ENCODE measurements at places on chromosomes 13 and 19. TPM values are rescaled to one million over a fixed set of nuclear protein-coding genes. Genes with fewer than 3 reads are reported as not detected.

GRCh38 chr19:8144273-8144995, 5.0 kb downstream of the FBN3 start:
- DNase-seq: no peak

DNA sequence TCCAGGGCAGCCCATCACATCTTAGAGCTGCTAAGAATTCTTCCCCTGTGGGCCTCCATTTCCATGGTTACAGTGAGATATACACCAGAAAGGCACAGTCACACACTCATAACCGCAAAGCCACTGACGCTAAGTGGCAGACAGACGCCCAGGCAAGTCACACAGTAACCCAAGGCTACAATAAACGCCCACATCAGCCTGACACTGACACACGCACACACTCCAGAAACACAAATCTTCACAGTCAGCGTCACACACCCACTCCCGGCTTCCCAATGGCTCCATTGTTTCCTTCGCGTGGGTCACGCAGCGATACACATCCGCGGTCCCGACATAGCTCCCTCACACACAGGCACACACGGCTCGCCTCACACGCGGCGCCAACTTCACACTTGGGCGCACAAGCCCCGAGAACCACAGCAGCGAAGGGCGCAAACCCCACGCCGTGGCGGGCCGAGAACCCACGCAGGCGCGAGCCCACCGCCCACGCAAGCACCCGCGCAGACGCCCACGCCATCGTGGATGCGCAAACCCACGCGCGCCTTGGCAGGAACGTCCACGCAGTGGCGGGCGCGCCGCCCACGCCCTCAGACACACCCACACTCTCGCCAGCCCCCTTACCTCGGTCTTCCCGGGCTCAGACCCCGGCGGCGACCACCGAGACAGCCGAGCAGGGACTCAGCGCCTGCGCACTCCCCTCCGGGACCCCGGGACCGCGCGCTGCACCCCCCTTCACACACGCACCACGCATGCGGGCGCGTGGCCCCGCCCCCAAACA, at the start of gene ZNF667:
ZNF667 (minus strand) TSS at position 695 of the 778 bp plus-strand sequence. CDS start 14,975 bp downstream, outside the sequence.
- peak; percentile 35 for DNase-seq

DNA sequence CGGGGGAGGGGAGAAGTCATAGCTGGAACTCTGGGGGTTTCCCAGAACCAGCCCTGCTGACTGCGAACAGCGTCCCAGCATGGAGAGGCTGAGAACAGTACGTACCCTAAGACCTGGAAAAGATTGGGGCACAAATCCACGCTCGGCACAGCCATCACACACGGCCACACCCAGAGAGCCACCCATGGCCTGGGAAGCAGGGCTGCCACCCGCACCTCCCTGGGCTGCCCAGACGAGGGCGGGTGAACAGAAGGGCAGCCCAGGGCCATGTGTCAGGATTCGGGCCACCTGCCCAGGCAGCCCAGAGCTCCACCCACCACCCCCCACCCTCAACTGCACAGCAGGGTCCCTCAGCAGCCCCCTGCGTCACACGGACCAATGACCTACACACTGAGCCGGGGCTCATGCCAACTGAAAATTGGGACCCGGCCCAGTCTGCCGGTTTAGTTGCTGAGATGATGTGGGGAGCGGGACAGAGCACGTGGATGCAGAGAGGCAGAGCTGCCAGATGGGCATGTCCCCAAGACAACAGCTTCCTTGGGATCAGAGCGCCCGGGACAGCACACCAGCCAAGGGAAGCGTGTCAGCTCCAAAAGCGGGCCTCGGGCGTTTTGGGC, 8.5 kb downstream of the UBXN6 start:
- DNase-seq: no peak

- DNase-seq: no peak
These were observed 23.0 kb downstream of the NEK5 start for GRCh38 chr13:52105841-52106240.

DNA sequence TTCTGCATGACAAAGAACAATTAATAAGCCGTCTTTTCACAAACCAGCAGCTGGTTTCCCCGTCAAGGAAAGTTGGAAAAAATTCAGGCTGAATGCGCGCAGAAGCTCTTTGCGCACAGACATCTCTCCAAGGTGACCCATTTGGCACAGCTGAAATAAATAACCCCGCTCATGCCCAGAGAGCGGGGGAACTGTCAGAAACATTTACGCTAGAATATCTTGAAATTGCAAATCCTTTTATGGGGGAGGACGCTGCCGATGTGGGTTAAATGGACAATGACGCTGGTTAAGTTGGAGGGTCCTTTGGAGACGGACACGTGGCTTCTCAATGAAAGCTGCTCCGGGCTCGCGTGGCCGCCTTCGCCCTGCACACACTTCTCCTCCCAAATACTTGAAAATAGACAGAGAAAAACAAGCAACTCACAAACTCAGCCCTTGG, 30.6 kb downstream of the GSX1 start:
- DNase-seq: no peak

DNA sequence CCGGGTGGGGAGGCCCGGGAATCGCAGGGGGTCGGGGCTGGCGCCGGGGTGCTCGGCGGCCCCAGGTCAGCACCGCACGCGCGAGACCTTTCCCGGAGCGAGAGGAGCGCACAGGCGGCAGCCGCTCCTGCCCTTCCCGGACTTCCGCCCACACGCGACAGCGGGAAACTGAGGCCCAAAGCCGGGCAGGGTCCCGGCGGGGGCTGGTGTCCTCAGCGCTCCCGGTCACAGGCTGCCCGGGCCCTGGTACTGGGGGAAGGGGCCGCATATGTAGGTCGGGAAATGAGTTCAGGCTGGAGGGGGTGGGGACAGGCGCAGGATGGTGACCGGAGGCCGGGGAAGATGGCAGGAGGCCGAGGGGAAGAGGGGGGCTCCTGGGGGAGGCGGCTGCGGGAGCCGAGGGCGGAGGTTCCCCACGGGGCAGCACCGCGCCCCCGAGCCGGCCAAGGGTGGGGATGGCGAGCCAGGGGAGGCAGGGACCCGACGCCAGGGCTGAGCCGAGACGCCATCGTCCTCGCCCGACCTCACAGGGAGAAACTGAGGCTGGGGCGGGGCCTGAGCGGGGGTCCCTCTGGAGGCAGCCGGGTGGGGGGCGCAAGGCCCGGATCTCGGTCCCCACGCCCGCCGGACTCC, 662 bp downstream of the CBARP start:
- no peak for DNase-seq

The CCL25 gene
- total RNA-seq: not detected

DNA sequence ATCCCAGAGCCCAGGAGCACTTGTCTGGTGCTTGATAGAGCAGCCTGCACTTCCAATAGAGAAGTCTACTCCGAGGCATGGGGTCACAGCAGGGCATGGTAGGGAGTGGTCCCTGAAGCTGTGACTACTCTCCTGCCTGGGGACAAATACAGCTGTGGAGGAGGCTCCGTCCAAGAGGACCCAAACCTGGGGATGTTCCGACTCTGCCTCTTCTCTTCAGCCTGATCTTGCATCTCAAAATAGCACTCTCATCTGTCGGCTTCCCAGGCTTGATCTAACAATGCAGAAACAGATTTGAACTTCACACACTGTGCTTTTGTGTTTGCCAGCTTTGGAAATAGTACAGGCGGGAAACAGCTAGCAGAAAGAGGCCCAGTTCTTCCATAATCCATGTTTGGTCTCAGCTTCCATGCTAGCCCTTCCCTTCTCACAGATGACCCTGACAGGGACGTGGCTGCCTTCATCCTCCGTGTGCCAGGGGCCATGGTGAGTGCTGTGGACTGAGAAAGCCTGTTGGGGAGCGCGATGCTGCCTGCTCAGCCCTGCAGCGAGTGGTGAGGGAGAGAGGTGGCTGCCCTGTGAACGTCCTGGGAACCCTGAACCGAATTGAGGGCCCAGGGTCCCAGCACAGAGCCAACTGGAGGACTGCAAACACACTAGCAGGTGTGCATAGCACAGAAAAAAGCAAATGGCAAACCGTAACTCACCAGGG, 150.3 kb upstream of the GPR12 start:
- no peak for DNase-seq

DNA sequence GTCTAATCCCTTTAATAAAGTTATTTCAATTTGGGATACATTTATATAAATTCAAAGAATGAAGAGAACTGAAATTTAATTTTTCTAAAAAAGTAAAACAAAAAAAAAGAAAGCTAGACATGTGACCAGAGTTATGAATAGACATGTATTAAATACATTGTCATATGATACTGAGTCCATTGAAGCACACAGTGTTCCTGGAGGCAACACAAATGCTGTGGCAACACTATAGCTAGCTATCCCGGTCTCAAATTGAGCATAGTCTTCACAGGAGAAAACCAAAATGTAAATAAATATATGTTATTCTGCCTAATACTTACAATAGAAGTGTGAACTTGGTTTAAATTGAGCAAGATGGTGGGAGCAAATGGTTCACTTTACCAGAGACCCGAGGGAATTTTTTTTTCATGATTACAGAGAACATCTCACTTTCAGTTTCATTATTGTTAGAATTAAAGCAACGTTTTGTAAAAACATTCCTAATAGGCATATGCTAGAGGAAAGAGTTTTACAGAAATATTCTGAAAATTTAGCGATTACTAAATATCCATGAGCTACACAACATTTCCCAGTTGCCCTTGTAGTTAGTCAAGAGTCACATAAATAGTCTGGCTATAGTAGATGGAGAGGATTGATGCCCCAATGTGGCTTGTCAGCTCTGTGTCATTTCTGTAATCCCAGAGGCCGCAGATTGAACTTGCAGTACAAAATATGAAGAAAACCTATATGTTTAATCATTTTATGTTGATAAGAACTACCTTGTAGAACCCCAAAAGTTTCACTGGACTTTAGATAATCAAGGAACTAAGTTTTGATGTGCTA, 775.7 kb upstream of the SPRY2 start:
- no peak for DNase-seq

DNA sequence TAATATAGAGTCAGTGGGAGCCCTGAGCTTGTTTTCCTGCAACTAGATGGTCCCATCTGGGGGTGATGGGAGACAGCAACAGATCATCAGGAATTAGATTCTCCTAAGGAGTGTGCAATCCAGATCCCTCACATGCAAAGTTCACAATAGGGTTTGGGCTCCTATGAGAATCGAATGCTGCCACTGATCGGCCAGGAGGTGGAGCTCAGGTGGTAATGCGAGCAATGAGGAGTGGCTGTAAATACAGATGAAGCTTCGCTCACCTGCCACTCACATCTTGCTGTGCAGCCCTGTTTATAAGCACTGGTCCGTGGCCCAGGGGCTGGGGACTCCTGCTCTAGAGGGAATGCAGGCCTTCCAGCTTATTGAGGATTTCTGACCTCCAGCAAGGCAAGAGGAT, 5.7 kb downstream of the ZNF558 start:
- no peak for DNase-seq

The CGB1 gene
- not detected for total RNA-seq

DNA sequence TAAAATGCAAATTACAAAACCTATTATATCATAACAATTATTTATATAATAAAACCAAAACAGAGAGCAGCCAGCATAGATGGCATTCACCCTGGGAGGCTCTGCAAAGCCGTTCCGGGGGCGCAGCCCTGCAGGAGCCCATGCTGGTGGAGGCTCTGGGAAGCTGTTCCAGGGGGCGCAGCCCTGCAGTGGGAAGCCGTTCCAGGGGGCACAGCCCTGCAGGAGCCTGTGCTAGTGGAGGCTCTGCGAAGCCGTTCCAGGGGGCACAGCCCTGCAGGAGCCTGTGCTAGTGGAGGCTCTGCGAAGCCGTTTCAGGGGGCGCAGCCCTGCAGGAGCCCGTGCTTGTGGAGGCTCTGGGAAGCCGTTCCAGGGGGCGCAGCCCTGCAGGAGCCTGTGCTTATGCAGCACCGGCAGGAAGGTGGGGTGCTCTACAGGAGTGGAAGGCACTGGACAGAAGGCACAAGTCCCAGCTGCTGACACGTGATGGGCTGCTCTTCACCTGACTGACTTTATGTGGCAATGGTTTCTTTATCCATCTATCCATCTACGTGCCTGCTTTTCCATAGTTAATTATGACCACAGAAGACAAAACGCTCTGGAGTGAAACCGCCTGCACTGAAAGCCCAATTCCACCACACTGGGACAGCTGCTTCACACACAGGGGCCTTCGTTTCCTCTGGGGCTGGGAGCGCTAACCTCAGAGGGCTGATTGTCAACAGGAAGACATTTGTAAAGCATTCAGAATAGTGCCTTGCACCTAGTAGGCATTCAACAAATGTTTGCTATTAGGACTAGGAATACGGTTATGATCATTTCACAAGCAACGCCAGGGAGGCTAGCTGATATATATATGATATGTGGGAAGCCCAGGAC, 23.7 kb downstream of the PCID2 start:
- no peak for DNase-seq

The PLEKHF1 gene
- 15.1 TPM for total RNA-seq

The FPR1 gene
- 9.9 TPM for total RNA-seq

DNA sequence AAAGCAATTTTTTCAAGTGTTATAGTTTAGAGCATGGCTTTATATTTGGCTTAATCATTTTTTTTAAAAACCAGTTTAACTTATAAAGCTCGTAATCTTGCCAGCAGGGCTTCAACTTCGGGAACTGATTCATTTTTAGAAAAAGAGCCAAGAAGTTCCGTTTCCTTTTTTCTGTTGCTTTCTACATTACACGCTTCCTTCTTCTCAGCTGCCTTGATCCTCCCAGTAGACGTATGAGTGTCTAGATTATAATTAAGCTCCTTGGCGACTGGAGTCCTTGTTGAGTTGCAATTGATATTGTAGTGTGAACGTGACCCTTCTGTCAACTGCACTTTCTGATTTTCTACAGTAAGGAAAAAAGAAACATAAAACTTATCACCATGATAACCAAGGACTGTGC, 497.2 kb downstream of the DIAPH3 start:
- DNase-seq: no peak

- no peak for DNase-seq
These were observed at the start of gene MEIOSIN for GRCh38 chr19:45733160-45733810. Gene MEIOSIN, plus strand, starts transcription at chr19:45733439. Its CDS starts 1,938 bp downstream, at chr19:45735377.

DNA sequence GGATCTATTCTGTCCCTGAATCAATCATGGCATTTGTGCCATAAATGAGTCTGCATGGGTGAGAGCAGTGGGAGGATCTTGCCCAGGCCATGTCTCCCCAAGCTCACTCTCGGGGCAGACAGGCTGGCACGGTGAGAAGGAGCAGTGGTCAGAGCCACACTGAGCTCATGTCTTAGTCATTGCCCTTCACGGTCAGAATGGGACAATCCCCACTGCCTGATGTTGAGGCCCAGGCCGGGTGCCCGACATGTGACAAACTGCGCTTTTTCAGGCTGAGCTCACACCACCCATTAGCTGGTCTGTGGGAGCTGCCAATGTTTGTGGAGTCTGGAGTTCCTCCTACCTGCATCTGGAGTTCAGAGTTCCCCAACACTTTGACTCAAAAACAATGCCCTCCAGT, 481.9 kb downstream of the COG6 start:
- DNase-seq: no peak

DNA sequence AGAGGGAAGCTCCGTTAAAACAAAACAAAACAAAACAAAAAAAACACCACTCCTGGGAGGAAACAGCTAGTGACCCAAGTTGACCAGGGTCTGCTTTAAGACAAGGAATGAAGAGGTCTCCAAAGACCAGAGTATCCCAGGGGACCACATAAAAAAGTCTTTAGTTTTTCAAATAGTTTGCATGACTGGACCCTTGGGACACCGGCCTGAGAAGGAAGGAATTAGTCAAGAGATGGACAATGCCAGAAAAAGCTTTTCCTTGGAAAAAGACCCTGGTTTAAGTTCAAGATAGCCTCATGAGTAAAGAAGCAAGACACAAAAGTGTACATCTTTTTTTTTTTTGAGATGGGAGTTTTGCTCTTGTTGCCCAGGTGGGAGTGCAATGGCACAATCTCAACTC, 12.5 kb upstream of the PNMA8B start:
- no peak for DNase-seq
